A549 (cell line): ENCODE measurements at places on chromosomes 12 and 14. TPM values are rescaled to one million over a fixed set of nuclear protein-coding genes. Genes with fewer than 3 reads are reported as not detected.

DNA sequence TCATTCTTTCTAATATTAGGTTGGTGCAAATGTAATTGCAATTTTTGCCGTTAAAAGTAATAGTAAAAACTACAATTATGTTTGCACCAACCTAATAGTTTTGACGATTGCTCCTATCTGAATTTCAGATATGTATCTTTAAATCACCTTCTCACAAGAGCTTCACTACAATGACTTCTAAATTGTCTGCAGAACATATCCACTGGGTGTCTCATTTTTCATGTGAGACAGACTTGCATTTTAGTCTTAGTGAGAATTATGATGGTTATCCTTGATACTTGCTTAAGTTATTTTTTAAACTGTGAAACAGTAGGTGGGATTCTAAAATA, 84.6 kb downstream of the ITPR2 start:
- no peak for DNase-seq

The CYP27B1 gene
- 1.9 to 2.9 TPM (median 2.3 TPM) in 3 replicates for polyA plus RNA-seq

DNA sequence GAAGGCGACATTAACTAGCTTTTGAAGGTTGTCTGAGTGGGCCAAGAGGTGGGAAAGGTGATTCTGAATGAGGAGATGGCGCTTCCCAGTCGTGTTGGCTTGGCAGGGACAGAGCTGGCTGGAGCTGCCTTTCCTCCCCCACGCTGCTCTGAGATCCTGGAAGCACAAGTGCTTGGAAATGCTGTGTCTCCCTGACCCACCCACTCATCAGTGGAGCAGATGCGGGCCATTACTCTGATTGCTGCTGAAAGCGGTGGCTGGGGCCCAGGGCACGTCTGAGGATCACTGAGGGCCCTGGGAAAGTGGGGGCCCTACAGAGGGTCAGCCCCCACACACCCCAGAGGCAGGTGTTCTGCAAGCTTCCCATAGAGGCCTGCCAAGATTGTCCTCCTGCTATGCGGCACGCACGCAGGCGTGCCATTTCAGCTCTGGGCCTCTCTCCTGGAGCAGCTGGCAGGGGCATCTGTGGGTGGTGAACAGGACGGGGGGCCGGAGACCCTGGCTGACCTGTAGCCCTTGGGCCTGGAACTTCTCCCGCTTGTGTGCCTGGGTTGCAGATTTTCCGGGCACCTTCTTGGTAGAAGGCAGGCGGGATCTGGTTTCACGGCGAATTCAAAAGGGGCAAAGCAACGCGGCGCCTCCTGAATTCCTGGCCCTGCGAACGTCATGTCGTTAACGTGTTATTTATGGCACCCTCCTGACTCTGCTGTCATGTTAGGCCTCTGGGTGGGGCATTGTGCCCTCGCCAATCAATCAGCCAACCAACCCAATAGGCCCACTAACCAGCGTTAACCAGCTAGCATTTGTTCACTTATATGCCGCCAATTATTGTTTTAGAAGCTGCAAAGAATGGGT, 133.8 kb upstream of the TBX3 start:
- DNase-seq: no peak

The TCL1B gene
- not detected in 3 replicates for polyA plus RNA-seq
